Fibroblast of the conjunctiva (primary cell): ENCODE measurements at places on chromosomes 5 and 9.

DNA sequence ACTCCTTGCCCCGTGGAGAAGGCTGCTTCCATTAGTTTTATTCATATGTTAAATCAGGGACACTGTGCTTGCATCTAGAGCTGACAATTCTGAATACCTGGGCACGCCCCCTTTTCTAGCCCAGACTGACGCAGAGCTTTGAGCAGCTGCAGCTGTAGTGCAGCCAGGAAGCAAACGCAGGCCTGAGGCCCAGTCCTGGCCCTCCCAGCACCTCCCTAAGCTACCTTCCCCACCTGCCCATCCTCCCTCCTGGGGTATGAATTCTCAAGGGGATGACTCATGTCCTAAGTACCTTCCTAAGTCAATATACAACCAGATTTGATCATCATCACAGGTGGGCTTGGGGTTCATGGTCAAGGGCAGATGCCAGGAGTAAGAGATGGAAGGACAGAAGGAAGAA, 3.5 kb downstream of the PHF19 start:
- no peak for DNase-seq

DNA sequence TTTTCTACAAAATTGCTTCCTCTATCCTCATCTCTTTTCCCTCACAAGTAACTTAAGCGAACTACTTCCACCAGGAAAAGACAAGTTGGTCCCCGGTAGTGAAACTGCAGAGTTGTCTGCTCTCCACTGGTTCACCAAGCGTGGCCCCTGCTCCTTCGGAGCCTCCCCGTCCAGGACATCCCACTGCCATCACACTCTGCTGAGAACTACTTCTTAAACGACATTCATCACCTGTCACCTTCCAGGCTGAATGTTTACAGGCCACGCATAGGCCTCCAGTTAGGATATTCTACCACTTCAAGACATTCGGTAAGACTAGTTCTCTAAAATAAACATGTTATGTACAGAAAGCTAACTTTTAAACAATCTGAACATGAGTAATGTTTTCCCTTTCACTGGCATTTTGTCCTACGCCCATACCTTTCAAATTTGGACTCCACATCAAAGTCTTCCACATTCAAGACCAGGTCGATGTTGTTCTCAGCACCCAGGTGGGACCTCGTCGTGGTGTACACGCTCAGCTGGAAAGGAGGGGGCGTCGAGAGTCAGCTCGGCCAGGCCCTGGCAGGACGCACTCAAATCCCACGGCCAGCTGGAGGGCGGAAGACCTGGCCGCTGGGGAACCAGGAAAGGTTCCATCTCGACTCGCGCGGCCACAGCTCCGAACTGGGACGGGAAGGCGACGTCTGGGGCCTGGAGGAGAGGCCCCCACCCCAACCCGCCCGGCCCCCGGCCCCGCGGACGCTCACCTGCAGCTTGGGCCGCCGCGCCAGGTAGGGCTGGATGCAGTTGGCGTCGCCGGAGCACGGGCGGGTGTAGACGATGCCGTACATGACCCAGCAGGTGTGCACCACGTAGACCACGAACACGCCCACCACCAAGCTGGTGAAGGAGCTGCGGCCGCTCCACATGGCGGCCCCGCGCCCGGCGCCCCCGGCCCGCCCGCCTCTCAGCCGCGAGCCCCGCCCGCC, 683 bp downstream of the CLPTM1L start:
- no peak for DNase-seq

- no peak for DNase-seq
Measured at GRCh38 chr5:72126796-72127195, 19.5 kb downstream of the MAP1B start.

GRCh38 chr5:140131967-140132409, 6.3 kb downstream of the IGIP start:
- peak; percentile 48 for DNase-seq

GRCh38 chr9:20985851-20986600, 45.4 kb downstream of the HACD4 start:
- DNase-seq: no peak

DNA sequence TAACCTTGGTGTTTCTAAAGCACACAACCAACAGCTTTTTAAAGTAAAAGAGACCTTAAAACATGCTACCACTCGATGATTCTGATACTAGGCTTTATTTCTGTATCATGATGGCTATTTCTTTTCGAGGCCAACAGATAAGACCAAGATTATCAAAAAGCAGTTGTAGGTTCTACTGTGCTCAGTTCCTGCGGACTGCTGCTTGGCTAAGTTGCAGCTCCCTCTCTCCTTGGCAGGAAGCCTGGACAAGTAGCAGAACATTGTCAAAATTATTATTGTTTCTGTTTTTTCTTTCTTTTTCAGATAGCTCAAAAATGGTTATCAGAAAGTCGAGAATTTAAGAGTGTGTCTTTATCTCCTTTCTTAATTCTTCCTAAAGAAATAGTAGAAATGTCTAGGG, 607.6 kb downstream of the PTPRD start:
- no peak for DNase-seq

DNA sequence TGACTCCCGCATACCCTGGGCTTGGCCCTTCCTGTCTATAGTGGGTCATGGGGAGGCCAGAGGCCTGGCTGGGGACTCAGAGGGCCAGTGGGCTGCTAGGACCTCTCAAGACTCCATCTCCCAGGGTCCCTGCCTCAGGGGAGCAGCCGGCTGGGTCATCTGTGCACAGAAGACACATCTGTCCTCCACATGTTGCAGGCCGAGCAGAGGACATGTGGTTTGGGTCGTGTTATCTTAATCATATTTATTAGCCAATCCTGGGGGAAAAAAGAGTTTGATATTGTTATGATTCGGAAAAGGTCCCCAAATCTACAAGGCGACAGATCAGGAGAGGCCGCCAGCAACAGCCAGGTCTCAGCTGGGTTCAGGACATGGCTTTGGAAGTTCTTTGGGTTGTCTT, 14.4 kb downstream of the LMX1B start:
- no peak for DNase-seq

- no peak for DNase-seq
Measured at GRCh38 chr9:112571624-112572355, 85.2 kb downstream of the KIAA1958 start.

DNA sequence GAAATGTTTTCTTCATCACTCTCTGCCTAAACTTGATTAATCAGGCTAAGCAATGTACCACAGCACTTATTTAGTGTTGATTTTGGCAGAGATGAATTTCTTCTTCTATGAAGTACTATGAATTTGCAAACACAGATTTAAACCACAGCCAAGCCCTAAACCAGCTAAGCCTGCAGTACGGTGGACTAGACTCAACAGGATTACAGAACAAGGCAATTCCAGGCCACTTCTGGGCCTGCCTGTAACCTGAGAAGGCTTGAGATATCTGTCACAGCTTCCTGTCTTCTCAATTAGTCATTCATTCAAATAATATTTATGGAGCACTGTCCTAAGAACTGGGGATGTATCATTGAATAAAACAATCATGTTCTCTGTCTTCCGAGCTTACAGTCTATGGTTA, 32.4 kb upstream of the CAST start:
- DNase-seq: peak; percentile 72

GRCh38 chr9:93041108-93041802, 17.2 kb upstream of the SUSD3 start:
- DNase-seq: no peak

- DNase-seq: no peak
Measured at GRCh38 chr5:67014957-67015400, 181.6 kb downstream of the CD180 start.

- no peak for DNase-seq
Measured at GRCh38 chr5:27706832-27707231, 668.4 kb upstream of the CDH9 start.

DNA sequence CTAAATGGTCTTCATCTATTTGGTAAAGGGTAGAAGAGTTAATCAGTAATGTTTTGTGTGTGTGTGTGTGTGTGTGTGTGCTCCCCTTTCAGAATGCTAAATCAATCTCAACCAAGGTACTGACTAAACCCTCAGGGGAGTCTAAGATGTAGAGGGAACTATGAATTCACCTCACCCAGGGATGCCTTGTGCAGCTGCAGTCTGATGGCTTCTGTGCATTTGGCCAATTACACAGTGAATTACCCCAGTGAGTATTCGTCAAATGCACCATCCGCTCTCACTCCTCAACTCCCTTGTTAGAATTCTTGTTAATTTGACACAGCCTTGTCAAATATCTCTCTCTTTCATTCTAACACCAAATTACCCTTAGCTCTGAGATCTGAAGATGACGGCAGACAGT, 234.6 kb downstream of the GABRB2 start:
- no peak for DNase-seq

DNA sequence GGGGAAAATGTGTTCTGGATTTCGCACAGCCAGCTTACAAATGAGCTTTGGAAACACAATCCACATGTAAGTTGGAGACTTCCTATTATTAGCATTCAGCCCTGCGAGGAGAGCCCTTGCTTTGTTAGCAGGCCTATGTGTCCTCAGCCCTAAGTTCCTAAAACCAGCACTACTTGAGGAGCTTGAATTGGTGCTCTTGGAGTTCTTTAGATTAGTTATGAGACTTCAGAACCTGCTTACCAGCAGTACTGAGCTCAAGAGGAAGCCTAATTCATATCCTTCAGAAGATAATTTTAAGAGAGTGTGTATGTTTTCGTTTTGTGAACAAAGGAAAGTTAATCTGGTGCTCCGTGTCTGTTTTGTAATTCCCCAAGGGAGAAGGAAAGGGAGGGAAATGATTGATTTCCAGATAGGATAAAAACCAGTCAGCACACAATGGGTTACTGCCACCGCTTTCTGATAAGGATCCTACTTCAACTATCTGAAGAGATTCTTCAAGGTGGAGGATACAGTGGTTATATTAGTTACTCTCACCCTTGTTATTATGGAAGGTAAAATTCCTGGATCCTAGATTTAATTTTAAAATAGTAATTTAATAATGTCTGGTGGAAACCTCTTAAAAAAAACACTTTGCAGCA, 35.2 kb downstream of the PIK3R1 start:
- DNase-seq: no peak

DNA sequence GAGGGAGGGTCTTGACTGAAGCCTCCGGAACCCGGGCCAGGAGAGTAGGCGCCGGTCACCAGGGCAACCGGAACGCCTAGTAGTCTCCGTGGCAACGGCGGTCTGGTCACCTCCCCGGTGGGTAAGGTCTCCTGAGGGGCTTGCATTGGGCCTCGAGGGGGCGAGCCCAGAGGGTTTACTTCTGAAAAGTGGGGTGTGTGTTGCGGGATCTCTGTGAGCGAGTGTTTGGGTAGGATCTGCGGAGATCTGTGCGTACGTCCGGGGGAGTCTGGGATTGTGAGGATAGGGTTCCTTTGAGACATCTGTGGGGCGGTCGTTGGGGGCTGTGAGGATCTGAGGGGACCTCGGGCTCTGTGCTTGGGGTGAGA, at the start of gene FAM221B:
Gene FAM221B (minus strand): TSS at position 17 of the 368 bp plus-strand sequence. CDS start 2,571 bp downstream, outside the sequence.
- no peak for DNase-seq

GRCh38 chr5:132483661-132484390, 6.7 kb downstream of the IRF1 start:
- DNase-seq: no peak

DNA sequence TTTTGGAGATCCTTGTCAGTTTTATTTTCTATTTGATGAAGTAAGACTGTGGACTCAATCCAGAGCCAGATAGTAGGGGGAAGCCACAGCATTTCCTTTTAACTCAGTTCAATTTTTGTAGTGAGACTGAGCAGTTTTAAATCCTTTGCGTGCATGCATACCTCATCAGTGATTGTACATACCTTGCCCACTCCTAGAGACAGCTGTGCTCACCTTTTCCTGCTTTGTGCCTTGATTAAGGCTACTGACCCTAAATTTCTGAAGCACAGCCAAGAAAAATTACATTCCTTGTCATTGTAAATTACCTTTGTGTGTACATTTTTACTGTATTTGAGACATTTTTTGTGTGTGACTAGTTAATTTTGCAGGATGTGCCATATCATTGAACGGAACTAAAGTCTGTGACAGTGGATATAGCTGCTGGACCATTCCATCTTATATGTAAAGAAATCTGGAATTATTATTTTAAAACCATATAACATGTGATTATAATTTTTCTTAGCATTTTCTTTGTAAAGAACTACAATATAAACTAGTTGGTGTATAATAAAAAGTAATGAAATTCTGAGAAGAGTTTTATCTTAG, 17.8 kb downstream of the DIMT1 start:
- DNase-seq: no peak

GRCh38 chr9:134681061-134681661, 39.6 kb downstream of the COL5A1 start:
- DNase-seq: no peak

DNA sequence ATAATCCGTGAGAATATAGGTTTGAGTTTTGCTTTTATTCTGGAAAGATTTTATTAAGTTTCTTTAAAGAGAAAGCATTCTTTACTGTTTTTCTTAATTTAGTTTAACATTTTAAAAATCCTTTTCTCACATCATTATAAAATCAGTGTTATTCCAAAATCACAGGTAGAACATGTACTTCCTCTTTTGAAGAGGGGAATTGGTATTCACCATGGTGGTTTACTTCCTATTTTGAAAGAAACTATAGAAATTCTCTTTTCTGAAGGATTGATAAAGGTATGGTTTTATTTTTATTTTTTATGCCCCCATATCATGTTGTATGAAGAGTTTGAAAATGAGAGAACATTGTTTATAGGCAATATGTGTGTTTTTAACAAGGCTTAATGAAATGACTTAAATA, 43.0 kb downstream of the MTREX start:
- no peak for DNase-seq

DNA sequence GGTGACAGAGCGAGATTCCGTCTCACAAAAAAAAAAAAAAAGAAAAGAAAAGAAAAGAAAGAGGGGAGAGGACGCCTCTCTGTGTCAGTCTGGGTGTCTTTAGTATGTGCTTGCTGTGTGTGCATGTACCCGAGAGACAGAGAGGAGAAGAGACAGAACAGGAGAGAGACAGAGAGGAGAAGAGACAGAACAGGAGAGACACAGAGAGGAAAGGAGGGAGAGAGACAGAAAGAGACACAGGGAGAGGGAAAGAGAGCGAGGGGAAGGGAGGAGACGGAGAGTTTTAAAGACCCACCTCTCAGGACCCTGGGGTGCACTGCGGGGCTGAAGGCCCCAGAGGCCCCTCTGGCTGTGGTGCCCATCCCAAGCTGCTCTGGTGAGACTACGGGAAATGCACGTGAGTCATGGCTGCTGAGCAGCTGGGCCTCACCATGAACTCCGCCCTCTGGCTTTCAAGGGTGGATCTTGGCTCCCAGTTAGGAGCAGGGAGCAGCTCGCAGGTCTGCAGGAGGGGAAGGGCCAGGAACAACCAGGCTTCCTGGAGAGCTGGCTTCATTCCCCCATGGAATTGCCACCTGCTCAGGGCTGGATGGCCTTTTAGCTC, 7.9 kb downstream of the SLC6A3 start:
- DNase-seq: peak; percentile 3

- DNase-seq: no peak
Measured at GRCh38 chr9:85702726-85703289, 38.9 kb downstream of the AGTPBP1 start.

DNA sequence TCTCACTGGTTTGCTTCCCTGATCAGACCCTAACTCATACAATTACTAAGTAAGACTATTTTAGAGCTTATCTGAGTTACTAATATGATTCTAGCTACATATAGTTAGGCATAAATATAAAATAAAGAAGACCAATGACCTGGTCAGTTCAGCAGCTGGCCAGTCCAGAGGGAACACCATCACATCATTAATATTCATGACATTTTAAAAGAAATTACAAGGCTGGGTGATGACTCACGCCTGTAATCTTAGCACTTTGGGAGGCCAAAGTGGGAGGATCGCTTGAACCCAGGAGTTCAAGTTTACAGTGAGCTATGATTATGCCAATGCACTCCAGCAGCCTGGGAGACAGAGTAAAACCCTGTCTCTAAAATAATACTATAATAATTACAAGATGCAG, 37.0 kb upstream of the CDC42SE2 start:
- DNase-seq: no peak
